ENCODE measurements at places on chromosomes 2 and 18.
A peak's percentile ranks its signal among the peaks of the same experiment; 100 is the strongest.

GRCh38 chr2:173963323-173963816, 1.8 kb downstream of the SP3 start:
- peak; percentile 78 for DNase-seq

DNA sequence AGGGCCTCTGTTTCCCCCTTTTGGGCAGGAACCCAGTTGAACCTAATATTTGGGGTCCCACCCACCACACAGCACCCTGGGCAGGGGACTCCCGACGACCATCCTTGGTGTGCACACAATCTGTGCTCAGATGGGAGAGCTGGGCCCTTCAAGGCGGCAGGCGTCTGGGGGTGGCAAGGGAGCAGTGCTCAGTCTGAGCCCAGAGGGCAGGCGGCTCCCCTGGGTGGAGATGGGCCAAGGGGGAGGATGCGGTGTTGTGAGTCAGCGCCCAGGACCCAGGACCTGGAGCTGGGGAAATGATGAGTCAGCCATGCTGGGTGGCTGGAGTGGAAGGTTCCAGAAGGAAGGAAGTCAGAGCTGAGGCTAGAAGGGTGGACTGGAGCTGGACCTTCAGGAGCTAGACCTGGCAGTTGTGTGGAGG, 3.8 kb downstream of the PROM2 start:
- DNase-seq, result no peak

GRCh38 chr18:2146092-2146491, 425.2 kb downstream of the METTL4 start:
- DNase-seq, result no peak

DNA sequence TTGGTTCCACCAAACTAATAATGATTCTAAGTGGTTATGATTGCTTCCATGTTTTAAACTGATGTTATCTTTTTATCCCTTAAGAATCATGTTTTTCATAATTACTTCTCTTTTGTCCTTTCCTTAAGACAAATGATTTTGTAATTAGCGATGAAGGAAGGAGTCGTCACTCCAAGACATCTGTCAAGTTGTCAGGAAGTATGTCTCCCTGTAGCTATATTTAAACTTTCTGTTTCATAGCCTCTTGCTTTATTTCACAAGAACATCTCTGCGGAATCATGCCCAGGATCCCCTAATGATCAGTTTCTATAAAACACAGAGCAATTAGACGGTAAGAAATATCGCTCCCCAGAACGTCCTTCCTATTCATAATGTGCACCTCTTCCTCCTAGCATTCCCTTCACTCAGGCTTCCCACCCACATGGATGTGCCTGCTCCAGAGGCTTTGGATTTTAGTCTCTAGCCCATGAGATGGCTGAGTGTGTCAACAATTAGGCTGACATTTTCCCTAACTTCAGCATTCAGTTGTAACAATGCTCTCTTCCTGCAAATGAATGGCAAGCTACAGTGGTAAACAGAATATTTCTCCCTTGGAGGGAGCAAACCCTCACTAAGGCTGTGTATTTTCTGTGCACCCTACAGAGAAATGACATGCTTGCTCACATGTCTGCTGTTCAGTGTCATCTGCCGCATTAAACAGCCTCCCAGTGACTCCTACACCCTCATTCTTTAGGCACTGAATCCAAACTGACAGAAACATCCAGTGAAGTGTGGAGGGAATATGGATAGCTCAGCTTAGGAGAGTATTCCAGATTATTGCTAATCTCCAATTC, 879.6 kb upstream of the CELF4 start:
- DNase-seq, result no peak

- no peak for DNase-seq
Measured at GRCh38 chr18:61471942-61472341, 138.7 kb downstream of the CDH20 start.

DNA sequence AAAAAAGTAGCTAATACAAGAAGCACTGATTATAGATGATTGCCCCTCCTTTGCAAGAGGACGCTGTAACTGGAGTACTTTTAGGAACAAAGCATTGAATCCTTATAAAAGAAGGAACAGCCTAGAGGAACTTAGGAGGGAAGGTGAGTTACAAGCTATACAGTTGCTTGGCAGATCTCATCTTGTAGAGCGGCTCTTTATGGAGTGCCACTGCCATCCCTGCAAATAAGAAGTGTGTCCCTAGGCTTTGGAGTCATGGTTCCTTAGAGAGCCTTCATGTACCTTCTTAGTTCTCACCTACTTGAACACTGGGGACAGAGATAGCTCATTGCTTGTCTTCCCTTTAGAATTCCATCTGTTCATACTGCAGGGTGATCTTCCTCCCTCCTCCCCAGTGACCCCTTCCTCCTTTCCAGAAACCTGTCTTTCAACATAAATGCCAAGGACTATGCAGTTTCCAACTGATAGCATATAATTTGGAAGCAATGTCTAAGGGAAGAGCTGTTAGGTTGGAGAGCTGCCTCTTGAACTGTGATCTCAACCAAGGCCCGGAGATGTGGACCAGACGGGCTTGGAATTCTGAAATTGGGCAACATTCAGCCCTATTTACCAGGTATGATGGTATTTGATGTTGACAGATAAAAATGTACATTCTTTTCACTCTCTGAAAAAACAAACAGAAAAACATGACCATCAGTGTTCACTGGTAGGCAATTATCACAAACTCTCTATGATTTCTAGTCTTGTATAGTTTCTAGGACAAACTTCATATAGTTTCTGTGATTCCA, 7.5 kb downstream of the FMNL2 start:
- no peak for DNase-seq

DNA sequence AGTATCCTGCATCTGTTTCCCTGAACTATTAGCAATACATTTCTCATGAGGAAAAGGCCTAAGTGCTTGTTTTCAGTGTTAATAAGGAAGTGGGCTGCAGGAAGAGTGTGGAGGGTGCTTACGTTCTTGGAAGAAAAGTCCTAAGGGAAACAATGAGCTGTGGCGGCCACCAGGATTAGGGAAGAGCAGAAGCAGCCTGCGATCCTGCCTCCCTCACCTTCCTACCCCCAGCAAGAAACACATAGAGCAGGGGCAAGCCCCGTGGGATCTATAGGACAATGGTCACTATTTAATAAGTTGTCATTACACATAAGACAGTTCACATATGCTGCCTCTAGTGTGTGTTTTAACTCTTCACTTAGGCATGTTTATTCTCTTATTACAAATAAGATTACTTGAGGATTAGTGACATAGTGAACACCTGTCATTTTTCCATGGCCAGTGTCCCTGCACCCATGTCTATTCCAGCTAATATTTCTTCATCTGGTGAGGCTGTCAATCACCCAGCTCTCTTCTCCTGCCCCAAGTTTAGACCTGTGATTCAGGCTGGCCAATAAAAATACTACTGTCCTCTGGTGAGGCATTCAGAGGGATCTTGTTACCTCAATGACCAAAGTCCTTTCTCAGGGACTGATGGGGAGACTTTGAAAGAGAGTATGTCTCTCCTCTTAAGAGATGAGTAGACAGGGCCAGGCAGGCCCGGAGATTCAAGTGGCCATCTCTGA, 510.9 kb upstream of the CELF4 start:
- DNase-seq, result no peak

DNA sequence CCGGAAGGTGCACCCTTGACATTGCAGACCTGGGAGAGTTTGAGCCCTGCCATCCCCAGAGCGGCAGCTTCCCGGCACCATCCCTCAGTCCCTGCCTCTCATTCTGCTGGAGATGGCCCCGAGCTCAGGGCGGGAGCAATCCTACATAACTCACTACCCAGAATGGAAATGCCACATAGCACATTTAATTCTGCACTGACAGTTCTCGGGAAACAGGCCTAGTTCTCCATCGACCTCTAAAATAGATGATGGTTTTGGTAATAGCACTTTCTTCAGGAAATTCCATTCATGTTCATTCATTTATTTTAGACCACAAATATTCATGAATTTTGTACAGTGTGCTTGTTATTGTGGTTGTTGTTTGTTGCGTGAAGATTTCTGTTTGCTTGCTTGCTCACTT, 92.9 kb upstream of the SLC14A2 start:
- no peak for DNase-seq

DNA sequence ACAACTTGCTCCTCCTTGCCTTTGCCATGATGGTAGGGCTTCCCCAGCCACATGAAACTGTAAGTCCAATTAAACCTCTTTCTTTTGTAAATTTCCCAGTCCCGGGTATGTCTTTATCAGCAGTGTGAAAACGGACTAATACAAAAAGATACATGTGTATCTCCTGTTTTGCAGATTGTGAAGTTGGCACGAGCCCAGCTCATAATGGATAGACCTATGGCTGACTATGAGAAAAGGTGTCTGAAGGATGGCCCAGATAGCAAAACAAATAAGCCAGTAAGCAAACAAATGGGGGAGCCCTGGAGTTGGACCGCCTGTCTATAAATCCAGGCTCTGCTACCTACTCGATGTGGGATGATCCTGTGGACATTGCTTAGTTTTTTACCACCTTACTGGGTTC, 15.5 kb upstream of the PRKCE start:
- DNase-seq, result no peak

GRCh38 chr18:63567276-63567675, 19.9 kb upstream of the SERPINB13 start:
- DNase-seq, result no peak

GRCh38 chr2:1459727-1460126, 46.5 kb downstream of the TPO start:
- no peak for DNase-seq

Measured in NCI-H526 (cell line).